Hindlimb muscle (tissue), 1 donor: ENCODE measurements at places on chromosomes 6 and 20. TPM values are rescaled to one million over a fixed set of nuclear protein-coding genes. Genes with fewer than 3 reads are reported as not detected.
A peak's percentile ranks its signal among the peaks of the same experiment; 100 is the strongest.

The MYLK2 gene
- polyA plus RNA-seq = 54.0 TPM

DNA sequence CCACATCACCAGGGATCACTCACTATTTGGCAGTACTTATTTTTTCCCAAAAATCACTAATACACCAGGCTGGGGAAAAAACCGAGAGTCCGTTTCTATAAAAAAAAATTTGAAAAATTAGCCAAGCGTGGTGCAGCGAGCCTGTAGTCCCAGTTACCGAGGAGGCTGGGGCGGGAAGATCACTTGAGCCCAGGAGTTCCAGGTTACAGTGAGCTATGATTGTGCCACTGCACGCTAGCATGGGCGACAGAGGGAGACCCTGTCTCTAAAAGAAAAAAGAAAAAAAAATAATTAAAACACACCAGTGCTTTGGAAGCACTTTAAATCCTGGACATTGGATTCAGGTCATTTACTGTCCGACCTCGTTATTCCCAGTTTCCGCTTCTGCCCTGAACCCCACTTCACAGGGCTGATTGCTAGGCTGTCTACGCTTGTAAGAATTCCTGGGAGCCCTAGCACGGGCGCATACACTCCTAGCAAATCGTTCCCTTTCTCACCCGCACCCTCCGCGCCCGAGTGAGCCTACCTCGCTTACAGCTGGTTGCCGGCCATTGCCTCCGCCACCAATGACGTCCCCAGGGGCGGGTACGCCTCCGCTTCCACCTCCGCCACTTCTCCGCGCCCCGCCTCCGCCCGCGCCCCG lies at the start of gene TPMT:
Gene TPMT, minus strand, starts transcription at position 571 of the 643 bp plus-strand sequence. CDS start 5,950 bp downstream, outside the sequence.
- no peak for DNase-seq

DNA sequence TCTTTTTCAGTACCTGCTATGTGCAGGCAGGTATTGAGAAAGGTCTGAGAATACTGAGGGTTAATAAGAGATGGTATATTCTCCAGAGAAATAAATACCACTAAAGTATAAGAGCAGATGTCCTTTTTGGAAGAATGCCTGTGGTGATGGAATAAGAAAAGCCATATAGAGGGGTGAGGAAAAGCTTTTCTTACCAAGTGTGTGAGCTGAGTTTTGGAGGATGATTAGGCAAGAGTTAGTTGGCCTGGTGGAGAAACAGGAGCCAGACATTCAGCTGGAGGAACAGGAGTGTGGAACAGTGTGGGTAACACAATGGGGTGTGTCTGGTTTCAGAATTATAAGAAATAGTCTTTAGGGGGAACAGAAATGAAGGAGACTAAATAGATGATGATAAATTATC lies 19.9 kb downstream of the ZNF451 start:
- DNase-seq = no peak

- DNase-seq = no peak
Measured at GRCh38 chr6:382883-383810, 8.4 kb upstream of the IRF4 start.

- no peak for DNase-seq
Measured at GRCh38 chr20:40254023-40254772, 434.8 kb downstream of the MAFB start.

The PPP1R16B gene
- 3.7 TPM for polyA plus RNA-seq

The SEMG1 gene
- polyA plus RNA-seq = not detected

GRCh38 chr6:3409699-3410384 lies 47.0 kb downstream of the SLC22A23 start:
- no peak for DNase-seq

DNA sequence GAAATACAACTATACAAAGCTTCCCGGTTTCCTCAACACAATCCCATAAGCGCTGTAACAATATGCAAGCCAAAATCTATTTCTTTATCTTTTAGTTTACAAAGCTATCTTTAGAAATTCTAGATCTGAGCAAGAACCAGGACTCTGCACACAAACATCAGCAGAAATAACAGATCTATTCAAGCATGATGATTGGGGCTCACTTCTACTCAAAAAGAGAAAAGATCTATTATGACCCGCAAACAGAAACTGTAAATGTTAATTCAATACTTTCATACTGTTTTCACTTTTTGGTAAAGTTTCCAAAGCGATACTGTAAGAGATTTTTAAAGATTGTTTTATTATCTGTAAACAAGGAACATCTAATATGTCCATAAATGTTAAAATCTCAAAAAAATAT lies 86.6 kb downstream of the SESN1 start:
- DNase-seq = no peak

The SPTLC3 gene
- 1.5 TPM for polyA plus RNA-seq

DNA sequence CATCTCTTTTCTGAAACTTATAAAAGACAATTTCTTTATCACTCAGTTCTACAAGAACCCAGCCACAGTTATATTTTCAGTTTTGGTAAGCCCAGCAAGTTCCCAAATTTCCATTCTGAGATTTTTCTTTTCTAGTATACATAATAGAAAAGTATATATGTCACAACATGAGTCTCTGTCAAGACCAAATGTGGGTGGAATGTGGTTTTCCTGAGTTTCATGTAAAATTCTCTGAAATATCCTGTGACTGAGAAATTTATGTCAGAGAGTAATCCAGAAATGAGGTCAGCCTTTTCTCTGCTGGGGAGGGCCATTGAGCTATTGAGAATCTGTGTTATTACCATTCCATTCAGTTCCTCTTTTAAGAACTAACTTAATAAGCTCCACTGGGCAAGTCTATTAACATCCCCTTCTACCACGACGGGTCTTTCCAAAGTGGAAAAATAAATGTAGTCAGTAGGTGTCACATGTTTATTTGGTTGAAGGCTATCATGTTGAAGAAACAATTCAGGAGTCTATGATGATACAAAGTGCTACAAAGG lies 100.7 kb upstream of the HMGN3 start:
- no peak for DNase-seq

The COL9A1 gene
- polyA plus RNA-seq = 4.1 TPM

The PHACTR3 gene
- 5.0 TPM for polyA plus RNA-seq

GRCh38 chr20:1154226-1154625 lies 30.6 kb downstream of the TMEM74B start:
- no peak for DNase-seq

- no peak for DNase-seq
Measured at GRCh38 chr6:33817489-33817888, 13.7 kb upstream of the MLN start.

DNA sequence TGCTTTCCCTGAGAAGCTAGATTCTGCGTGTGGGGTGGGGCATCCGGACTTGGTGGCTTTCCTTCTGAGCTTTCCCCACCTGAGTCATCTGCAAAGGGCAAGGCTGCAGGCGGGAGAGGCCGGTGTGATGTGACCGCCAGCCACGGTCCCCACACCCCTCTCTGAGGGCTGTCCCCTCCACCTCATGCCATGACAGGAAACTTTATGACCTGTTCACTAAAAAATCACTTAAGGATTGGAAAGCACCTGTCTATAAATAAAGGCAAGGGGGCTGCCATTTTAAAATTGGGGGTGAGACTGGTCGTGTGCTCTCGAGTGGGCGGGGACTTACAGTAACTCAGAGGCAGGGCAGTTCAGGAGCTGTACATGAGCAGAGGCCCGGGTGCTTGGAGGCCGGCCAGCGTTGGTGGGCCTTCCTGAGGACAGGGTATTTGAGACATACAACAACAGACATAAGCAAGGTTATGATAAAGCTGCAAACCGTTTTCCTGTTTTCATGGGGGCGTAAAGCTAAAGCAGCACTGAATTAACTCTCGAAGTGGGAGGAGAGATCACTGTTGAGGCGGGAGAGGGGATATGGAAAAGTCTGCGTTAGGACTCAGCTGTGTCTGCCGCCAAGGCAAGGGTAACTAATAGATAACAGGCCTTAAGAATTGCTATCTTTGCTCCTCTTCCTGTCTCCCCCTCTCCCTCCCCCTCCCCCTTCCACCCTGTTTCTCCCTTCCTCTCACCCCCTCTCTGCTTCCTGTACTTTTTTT lies 16.1 kb upstream of the SERPINB1 start:
- DNase-seq = peak; percentile 58

DNA sequence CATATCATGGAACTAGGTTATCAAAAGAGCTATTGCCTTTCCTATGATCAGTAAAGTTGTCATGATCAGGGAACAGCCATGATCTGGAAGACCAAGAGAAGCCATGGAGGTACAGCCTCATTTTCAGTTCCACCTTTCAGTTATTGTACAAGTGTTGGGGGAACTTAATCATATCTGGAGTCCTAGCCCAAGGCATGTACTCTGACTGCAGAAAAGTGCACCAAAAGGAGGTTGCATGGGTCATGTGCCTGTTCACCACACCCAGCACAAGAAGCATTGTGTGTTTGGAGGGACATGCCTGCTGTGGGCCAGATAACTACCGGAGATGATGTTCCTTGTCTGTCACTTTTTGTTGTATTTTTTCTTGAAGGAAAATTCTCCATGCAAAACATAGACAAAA lies 185.8 kb upstream of the MAN1A1 start:
- DNase-seq = no peak
